ENCODE measurements at places on chromosomes 3 and 15.

DNA sequence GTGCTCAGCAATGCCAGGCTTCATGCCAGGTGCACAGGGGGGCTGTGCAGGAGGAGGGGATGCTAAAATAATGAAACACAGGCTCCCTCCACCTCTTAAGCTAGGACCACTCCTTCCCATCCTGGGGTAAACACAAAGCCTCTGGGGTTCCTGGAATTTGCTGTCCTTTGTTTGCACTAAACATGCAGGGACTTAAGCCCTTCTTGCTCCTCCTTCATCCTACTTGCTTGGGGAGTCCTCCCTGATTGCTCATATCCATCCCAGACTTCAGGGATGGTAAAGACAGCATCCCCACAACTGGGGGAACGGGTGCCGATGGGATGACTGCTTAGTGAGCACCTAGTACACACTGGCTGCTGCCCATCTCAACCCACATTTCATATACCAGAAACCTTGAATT, 5.1 kb downstream of the LINGO1 start:
- DNase-seq, result no peak

- DNase-seq, result no peak
These were observed 33.0 kb downstream of the MBNL1 start for GRCh38 chr3:152301745-152302181.

DNA sequence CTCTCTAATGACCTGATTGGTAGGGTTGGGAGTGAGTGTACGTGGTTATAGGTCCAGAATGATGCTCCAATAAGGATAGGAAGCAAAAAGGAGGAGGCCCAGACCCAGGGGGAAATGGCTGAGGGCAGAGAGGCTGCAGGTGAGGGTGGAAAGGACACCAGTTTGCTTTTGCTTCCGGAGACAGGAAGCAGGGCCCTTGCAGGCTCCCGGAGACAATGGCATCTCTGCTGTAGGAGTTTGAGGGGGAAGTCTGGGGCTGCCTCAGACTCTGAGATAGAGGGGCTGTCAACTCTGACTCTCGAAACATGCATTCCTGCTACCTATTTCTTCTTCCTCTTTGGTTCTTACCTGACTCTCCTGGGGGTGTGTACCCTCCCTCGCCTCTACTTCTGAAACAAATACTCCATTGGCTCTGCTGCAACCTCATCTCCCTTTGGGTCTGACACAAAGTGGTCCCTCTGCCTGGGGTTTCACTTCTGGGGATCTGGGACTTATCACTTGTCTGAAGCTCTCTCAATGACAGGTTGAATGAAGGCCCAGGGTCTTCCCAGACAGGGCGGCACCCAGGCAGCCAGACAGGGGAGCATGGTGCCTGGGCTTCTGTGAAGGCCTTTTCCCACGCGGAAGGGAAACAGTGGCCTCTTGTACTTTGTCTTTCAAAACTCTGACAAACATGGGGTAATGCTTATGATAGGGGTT, 61.5 kb downstream of the CHRD start:
- no peak for DNase-seq

DNA sequence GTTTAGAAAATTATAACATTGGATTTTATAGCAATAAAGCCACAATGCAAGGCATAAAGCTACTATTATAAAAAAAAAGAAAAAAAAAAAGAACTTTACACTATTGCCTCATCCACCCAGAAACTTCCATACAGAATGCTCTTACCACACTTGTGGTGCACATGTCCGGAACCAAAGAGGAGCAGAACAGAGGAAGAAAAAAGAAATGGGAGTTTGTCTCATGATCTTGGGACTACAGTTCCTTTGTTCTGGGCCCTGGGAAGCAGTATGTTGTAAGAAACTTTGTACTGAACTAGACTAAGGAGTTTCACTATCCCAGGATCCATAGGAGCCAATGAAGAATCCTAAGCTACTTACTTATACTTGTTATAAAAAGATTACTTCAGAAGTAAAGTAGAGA, 36.1 kb downstream of the FMN1 start:
- DNase-seq, result no peak

- DNase-seq, result no peak
These were observed 19.2 kb upstream of the UBE2Q2 start for GRCh38 chr15:75823860-75824613.

DNA sequence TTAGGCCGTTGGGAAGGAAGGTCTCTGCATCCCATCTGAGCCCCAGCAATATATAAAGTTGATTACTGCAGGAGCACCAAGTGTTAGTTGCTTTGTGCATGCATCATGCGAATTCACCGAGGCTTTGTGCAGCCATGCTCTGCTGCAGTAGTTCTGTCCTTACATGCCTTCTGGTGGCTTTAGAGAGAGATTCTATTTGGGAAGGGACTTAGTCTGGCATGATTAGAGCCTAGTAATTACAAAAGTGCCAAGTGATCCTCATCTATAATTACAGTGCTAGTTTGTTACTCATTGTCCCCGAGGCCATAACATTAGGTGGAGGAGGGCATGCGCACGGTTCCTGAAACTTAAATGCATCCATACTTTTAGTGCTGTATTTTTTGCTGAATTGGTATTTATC, 353.6 kb downstream of the CNTN4 start:
- DNase-seq, result no peak

GRCh38 chr15:78573416-78573815, 8.1 kb downstream of the CHRNA5 start:
- no peak for DNase-seq

- DNase-seq, result no peak
These were observed 64.0 kb downstream of the KAT2B start for GRCh38 chr3:20104167-20104661.

- DNase-seq, result no peak
These were observed 560.1 kb downstream of the GRM7 start for GRCh38 chr3:7421065-7421464.

All from dorsolateral prefrontal cortex (tissue), 122 donors.